ENCODE measurements at places on chromosomes 2 and 18.
A peak's percentile ranks its signal among the peaks of the same experiment; 100 is the strongest.

- DNase-seq = no peak
Observed at GRCh38 chr18:31626409-31626808, 34.7 kb downstream of the TTR start.

- no peak for DNase-seq
Observed at GRCh38 chr2:232139171-232139594, 177.7 kb downstream of the DIS3L2 start.

GRCh38 chr2:128635361-128635900 lies 316.8 kb upstream of the HS6ST1 start:
- no peak for DNase-seq

DNA sequence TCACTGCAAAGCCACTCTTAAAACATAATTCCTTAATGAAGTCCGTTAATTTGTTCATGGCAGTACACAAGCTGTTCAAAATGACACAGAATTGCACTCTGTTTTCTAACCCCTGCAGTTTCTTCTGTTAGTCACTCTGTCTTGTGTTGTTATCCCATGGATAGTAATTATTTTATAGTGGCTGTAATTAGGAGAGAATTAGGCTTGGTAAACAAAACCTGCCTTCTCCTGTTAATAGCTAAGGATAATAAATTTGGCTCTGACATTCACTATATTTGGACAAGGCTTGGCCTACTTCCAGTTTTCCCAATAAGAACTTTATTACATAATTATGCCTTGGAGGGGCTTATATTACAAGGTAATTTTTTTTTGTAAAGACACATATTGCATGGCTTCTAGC lies 330.3 kb upstream of the FIGN start:
- DNase-seq = peak; percentile 94

Data from NCI-H1105 (cell line).